Caco-2 (cell line): ENCODE measurements at places on chromosomes 11 and 22. TPM values are rescaled to one million over a fixed set of nuclear protein-coding genes. Genes with fewer than 3 reads are reported as not detected.

DNA sequence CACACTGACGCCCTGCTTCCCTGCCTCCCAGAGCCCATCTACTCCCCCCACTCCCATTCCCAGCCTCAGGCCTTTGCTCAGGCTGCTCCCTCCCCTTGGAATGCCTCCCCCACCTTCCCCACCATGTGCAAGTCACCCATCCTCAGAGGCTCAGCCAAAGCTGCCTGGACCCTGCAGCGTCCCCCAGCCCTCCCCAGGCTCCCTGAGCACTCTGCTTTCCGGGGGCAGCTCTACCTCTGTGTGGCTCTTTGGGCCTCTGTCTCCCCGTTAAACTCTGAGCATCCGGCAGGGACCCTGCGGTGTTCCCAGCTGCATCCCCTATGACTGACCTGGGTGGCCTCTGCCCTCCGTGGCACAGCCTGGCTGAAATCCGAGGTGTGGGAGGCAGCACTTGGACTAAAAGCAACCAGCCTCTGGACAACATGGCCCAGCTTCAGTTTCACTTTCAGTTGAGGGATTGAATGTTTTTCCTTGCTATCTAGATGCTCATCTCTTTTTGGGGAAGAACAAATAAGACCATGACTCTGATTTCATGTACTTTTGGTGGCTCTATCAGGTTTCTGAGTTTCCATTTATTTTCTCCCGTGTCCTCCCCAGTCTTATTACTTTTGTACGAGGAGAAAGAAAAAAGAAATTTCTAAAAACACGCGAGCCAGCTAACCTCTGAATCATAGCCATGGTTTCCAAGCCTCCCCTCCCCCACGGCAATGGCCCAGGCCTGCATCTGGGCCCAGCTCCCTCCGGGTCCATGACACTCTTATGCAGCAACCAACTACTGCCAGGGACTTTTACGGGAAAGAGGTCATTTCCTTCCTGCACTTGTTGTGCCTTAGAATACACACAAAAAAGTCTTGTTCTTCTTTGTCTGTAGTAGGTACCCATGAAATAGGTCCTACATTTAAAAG, 3.8 kb downstream of the APOL3 start:
- no peak overlapping the region for H3K4me3 ChIP-seq
- H3K4me1 ChIP-seq: peaks cover 21% of the 10 kb centered on the region
- peak overlapping the region; percentile 26 for H3K27ac ChIP-seq
- no peak for DNase-seq
- no peaks in the 10 kb centered on the region for H3K36me3 ChIP-seq
- no peaks in the 10 kb centered on the region for H3K27me3 ChIP-seq

GRCh38 chr11:10267821-10268220, 26.2 kb downstream of the SBF2 start:
- peaks cover 6% of the 10 kb centered on the region; the same call in 1 of the 2 replicates for H3K4me1 ChIP-seq
- H3K27ac ChIP-seq: no peak overlapping the region
- H3K4me3 ChIP-seq: no peak overlapping the region
- no peak for DNase-seq
- no peaks in the 10 kb centered on the region for H3K27me3 ChIP-seq

- no peaks in the 10 kb centered on the region for H3K36me3 ChIP-seq
- H3K27me3 ChIP-seq: no peaks in the 10 kb centered on the region
- DNase-seq: no peak
These were observed 276.2 kb downstream of the METTL15 start for GRCh38 chr11:28384418-28384817.

GAL3ST1 gene
- total RNA-seq: 8.9 and 14.2 TPM in 2 replicates

- no peaks in the 10 kb centered on the region for H3K27me3 ChIP-seq
- DNase-seq: no peak
- no peaks in the 10 kb centered on the region for H3K4me1 ChIP-seq
- no peak overlapping the region for H3K27ac ChIP-seq
These were observed 106.1 kb downstream of the GGTLC2 start for GRCh38 chr22:22750335-22751042.

DCDC1 gene
- 0.19 TPM in 1 of 2 replicates, not detected in the other for total RNA-seq
